GM23248 (cell line): ENCODE measurements at places on chromosomes 5 and 9. TPM values are rescaled to one million over a fixed set of nuclear protein-coding genes. Genes with fewer than 3 reads are reported as not detected.

Gene HAVCR1
- polyA plus RNA-seq: not detected in 2 replicates

Gene IFNK
- polyA plus RNA-seq: not detected in 2 replicates

Gene IL31RA
- polyA plus RNA-seq: 0.08 TPM in 1 of 2 replicates, not detected in the other

Gene ZNF367
- 2.1 and 2.8 TPM in 2 replicates for polyA plus RNA-seq

Gene GARNL3
- polyA plus RNA-seq: 0.22 and 1.3 TPM in 2 replicates
